ENCODE measurements at places on chromosomes 5 and 9.

DNA sequence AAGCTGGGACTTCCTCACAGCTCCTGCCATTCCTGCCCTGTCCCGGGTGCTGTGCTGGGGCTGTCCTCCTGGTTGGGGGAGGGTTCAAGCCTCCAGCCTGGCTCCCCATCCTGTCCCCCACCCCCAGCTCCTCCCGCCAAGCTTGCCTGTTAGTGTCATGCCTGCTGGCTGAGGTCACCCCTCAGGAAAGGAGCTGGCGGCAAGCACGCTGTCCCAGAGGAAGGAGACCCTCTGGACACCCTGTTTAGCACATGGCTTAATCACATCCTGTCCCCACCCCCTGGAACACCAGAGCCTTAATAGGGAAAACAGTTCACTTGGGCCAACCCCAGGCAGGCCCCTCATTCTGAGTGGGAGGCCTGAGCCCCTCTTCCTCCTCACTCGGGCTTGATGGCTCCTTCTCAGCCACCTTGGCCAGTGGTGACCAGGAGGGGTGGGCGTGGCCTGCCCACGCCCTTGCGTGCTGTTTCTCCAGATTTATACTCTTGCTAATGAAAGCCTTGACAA, 9.2 kb upstream of the PHYHD1 start:
- DNase-seq, result no peak

DNA sequence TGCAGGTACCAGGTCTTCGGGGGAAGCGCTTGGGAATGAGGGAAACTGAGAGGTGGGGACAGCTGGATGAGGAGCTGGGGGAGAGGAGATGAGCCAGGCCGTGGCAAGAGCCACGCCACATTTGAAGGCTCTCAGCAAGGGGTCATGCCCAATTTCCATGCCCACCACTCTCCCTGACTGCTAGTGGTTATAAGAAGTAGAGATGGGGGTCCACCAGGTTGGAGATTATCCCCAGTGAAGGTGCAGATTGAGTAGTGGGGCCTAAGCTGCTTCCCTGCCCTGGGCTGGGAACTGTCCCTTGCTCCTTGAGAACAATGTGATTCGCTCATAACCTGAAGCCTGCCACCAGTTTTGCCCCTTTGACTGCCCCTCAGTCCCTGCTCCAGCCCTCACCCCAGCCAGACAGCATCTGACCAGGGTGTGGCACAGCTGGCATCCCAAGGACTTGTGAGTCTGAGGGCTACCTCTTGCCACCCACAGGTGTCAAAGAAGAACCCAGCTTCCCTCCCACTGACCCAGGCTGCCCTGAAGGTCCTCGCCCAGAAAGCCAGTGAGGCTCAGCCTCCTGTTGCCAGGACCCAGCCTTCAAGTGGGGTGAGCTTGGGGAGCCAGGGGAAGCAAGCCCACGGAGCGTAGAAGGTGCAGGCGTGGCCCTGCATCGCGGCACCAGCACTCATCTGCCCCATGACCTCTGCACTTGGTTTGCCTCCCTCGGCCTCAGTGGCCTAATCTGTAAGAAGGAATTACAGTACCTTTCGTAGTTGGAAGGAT, 21.5 kb downstream of the CD74 start:
- no peak for DNase-seq

GRCh38 chr9:109865521-109865920, 85.5 kb downstream of the PALM2AKAP2 start:
- DNase-seq, result no peak

DNA sequence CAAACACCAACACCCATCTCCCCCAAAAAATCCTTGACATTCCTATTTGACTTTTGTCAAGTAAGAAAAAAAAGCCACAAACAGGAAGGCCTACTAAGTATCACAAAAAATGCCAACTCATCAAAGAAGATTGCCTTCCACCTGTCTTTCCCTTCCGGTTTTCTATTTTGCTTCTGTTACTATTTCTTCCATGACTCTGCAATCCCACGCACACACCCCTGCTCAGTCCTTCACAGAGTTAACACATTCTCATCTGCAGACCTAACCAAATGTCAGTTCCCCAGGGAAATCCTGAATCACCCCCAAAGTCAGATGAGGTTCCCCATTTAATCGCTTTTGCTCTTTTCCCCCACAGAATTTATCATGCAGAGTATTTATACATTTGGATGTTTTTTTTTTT, 15.1 kb downstream of the LPAR1 start:
- DNase-seq, result no peak

- no peak for DNase-seq
Observed at GRCh38 chr5:125045646-125046045, 299.2 kb upstream of the ZNF608 start.

- no peak for DNase-seq
Observed at GRCh38 chr5:177486256-177486655, 11.1 kb downstream of the PDLIM7 start.

DNA sequence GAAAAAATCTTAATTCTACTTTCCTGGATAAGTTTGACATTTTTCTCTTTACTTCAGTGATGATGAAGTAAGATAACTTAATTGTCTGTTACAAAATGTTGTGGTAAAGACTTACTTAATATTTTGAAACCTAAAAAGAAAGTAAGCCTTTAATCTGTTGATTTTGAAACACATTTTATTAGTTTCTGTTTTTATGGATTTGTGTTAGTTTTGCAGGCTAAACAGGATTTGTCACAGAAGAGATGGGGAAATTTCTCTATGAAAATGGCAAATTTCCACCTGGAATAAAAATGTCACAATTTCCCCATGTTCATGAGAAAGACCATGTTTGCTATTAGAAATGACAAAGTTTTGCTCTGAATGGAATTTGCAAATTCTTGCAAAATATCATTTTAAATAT, 237.1 kb downstream of the RFX3 start:
- no peak for DNase-seq

DNA sequence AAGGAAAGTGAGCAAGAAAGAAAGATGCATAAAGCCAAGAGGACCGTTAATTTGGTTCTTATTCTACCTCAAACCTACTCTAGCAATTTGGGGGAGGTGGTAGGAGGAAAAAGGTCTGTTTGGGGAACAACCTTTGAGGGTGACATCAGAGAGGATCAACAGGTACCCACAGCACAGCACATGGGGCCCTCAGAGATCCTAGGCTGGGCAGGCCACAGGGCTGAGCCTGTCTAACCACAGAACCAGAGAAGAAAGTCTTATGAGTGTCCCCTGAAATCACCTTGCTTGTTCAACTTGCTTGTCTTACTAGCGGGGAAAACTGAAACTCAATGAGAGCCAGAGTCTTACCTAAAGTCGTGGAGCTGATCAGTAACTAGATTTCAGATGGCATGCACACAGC, 385.2 kb downstream of the SPOCK1 start:
- DNase-seq, result no peak

DNA sequence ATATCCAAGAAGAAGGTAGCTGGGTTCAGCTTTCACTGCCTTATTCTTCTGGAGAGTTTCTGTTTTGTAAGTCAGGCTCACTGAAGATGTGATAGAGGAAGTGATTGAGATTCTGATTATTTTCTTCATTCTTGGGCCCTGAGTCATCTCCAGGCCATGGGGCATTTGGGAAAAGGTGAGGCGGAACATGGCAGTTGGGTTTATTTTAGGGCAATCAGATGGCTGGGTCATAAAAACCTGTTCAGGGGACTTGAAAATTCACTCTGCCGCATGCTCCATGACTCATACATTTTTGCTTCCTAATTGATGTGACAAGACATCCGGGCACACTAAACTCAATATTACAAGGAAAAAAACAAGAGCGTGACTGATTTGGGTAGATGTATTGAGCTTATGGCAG, 265.7 kb upstream of the KLF4 start:
- DNase-seq, result no peak

- DNase-seq, result no peak
Observed at GRCh38 chr5:156000115-156000514, 326.8 kb upstream of the SGCD start.

GRCh38 chr9:37859043-37859442, 44.9 kb downstream of the SLC25A51 start:
- no peak for DNase-seq

DNA sequence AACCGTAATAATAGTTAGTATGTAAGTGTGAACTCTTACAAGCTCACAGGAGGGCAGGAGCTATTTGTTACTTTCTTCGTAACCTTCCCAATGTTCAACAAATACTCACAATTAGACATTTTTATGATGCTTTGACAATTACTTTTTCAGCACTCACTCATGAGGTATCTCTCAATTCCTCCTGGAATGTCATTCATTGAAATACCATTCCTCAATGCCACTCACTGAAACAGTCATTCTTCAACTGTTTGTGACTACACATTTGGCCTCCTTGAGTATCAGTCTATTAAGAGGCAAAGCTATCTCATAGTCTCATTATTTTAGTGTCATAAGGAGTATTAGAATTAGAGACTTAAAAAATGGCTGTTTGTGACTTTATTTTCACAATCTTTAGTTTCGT, 734.1 kb upstream of the DMAC1 start:
- DNase-seq, result no peak

GRCh38 chr9:86285261-86285660, 2.9 kb upstream of the ISCA1 start:
- DNase-seq, result no peak

- no peak for DNase-seq
Observed at GRCh38 chr9:118059484-118060278, 355.5 kb downstream of the TLR4 start.
